ENCODE measurements at places on chromosomes 2 and 18.

- DNase-seq: no peak
These were observed 29.0 kb upstream of the PTPN4 start for GRCh38 chr2:119730671-119731177.

DNA sequence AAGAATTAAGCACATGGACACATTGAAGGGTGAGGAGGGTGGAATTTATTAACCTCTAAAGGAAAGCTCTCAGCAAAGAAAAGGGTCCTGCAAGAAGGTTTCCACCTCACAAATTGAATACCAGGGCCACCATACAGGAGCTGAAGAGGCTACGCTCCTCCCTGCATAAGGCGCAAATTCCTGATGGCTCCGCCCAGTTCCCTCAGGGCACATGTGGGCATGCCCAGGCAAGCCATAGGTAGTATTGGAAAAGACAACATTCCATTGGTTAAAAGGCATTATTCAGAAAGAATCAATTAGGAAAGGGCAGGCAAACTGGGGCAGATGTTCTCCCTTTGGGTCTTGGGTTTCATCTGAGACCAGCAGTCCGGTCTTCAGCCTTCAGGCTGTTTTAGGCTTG is 161.2 kb downstream of the PTPRM start:
- no peak for DNase-seq

DNA sequence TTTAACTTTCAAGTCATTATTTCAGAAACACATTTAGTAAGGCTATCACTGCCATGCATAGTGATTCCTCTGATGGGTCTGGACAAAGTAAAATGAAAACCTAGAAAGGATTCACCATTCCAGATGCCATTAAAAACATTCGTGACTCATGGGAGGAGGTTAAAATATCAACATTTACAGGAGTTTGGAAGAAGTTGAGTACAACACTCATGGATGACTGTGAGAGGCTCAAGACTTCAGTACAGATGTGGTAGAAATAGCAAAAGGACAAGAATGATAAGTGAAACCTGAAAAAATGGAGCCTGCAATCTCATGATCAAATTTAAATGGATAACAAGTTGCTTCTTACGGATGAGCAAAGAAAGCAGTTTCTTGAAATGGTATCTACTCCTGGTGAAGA is 5.8 kb upstream of the TWSG1 start:
- DNase-seq: no peak

GRCh38 chr2:3461801-3462492 is 57.4 kb downstream of the ADI1 start:
- DNase-seq: peak; percentile 51

DNA sequence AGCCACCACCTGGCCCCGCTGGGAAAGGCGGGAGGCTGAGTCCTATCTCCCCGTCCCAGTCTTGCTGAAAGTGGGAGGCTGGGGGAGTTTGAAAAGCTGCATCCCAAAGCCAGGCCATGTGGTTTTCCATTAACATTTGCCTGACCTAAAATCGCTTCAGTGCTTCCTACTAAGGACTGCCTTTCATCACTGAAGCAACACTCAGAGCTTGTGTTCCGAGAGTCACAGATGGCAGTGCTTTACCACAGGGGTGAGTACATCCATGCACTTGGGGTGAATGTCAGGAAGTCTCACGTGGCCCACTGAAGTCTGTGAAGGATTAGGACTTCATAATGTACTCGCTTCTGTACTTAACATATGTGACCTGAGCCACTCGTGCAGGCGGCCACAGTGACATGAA is 43.3 kb downstream of the PXDN start:
- DNase-seq: no peak

DNA sequence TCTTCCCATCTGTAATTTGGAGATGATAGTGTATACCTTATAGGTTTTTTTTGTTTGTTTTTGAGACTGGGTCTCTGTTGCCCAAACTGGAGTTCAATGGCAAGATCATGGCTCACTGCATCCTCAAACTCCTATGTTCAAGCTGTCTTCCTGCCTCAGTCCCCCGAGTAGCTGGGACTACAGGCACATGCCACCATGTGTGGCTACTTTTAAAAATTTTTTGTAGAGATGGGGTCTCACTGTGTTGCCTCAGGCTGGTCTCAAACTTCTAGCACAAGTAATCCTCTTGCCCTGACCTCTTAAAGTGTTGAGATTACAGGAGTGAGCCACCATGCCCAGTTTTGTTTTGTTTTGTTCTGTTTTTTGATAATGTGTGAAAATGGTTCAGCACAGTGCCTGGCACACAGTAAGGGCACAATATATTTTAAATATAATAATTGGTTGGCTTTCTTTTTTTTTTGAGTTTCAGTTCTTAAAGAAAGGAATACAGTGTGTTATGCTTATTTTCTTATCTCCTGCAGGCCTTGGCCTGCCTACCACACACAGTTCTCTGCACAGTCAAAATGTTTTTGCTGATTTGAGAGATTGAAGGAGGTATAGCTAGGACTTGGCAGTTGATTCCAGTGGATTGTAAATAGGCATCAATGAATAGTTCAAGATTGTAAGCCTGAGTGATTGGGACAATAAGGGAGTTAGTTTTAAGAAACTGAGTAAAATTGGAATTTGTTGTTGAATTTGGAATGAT is 6.1 kb downstream of the ACTR3 start:
- DNase-seq: no peak

DNA sequence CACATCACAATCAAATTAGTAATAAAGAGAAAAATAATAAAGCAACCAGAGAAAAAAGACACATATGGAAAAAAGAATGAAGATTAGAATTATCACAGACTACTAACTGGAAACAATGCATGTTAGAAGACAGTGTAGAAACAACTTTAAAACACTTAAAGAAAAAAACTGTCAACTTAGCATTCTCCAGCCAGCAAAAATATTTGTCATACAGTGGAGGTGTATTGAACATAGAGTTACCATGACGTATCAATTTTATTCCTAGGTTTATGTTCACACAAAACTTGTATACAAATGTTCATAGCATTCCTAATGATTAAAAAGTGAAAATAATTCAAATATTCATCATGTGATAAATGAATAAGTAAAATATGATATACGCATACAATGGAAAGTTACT is 61.5 kb upstream of the ADAM23 start:
- no peak for DNase-seq

All from CD4-positive, alpha-beta memory T cell (primary cell).